ENCODE measurements at places on chromosomes 3 and 15. TPM values are rescaled to one million over a fixed set of nuclear protein-coding genes. Genes with fewer than 3 reads are reported as not detected.

GRCh38 chr3:17092583-17092933, 207.8 kb downstream of the PLCL2 start:
- no peak for DNase-seq

GRCh38 chr3:73513260-73513659, 111.5 kb downstream of the PDZRN3 start:
- DNase-seq, result no peak

GRCh38 chr3:9793161-9793781, 389 bp downstream of the ARPC4 start:
- peak; percentile 29 for DNase-seq

DNA sequence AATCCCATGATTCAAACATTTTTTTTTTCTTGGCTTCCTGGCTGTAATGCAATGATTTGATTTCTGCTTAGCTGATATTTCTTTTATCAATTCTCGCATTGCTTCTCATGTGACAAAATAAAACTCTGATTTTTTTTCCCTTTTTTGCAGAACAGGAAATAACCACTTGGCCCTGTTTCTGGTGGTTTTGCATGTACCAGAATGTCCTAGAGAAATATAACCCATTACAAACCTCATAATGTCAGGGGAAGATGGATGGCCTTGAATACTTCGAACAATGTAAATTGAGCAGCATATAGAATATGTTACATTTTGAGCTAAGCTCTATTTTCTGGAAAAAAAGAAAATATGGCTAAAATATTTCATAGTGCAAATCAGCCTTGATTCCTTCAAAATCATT, 275.6 kb downstream of the RAP2B start:
- no peak for DNase-seq

DNA sequence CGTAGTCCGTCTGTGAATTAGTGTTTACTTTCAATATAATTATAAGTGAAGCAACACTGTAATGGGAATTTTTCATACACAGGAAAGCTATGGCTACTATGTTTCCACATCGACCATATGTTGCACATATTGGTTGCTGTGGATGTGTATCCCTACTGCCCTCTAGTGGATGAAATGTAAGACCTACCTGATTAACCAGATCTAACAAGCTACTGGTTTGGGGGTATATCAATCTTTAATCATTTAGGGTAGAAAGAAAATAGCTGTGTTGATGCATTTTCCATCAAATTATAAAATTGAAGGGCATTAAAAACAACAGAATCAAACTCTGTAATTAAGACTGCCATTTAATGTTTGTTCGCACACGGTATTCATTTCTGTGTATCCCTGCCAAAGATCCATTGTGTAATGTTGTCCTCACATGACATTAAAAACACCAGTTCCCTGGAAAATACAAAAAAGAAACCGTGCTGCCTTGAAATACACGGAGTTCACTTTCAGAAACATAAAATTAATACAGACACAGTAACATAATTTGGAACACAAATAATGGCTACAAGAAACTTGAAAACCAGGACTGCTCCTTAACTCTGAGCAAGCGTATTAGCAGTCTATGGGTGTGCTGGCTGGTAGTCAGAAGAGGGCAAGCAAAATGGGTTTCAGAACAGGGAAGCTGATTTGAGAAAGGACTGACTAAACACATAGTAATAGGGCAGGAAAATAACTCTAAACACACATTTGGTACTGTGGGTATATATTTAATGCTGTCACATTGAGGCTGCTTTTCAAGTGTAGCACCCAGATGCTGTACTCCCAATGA, 125.1 kb downstream of the TIGIT start:
- peak; percentile 57 for DNase-seq

- peak; percentile 34 for DNase-seq
Observed at GRCh38 chr15:40435710-40436089, 5.1 kb upstream of the BAHD1 start.

DNA sequence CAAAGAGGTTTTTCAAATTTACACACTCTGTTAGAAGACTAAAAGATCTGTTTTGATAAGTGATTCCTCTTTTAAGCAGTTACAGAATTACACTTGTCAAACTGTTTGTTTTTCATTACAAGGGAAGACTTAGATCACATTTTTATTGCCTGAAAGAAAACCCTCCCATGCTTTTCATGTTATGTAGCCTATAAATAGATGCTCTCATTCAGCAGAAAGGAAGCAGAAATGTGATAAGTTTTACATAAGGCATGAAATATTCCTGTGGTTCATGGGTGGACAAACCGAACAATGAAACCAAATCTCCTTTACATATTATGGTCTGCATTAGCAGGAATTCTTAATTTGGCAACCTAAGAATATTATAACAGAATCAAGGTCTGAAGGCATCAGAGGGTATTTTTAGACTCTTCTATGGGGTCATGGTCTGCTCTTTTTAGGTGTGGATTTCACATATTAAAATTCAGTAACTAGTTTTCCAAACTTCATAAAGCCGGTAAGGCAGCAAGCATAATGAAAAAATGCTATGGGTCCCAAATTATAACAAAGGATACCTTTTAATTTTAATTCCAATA, 37.3 kb upstream of the FXR1 start:
- no peak for DNase-seq

DNA sequence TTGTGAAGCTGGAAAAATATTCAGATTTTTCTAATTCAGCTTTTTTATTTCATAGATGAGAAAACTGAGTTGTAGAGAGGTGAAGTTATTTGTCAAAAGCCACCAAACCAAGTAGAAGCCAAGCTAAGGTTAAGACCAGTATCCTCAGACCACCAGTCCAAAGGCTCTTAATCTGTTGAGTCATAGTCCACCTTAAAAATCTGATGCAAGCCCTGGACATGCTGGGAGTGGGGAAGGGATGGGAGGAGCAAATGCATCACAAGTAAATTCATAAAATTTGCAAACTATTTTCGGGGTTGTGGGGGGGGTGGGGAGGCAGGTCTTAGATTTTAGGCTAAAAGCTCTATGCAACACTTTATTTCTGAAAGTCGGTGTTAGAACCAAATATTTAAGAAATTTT, 307.7 kb upstream of the SEMA6D start:
- no peak for DNase-seq

GRCh38 chr3:48851407-48851806, 3.7 kb upstream of the PRKAR2A start:
- peak; percentile 92 for DNase-seq

DNA sequence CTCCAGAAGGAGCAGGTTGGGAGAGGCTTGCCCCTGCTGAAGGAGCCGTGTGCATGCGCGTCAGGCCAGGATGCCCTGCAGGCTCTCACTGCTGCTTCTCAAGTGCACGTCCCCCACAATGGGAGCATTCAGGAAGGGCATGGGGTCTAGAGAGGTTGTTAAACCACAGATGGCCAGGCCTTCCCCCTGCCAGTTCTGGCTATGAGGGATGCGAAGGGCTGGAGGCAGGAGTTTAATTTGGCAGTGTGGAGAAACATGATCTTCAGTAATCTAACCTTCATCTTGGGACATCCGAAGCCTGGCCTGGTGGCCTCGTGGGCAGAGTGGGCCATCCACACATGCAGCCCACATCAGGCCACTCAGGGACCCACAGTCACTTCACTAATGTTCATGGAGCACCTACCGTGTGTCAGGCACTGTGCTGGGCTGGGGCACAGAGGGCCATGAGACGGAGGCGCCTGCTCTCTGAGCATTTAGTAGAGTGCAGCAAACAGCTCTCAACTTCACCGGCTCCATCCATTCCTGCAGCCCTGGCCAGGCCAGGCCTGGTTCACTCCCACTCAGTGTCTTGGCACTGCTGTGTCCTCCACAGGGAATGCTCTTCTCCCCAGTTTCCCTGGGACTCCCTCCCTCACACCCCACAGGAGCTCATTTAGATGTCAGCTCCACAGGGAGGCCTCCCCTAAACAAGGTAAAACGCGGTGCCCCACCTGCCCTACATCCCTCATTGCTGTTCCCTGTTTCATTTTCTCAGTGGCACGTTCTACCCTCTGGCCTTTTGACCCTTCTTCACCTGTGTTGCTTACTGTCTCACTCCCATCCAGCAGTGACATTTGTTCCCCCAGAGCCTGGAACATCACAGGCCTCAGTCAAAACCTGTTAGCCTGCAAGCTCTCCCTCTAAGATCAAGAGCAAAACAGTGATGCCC, 4.0 kb downstream of the CFAP100 start:
- no peak for DNase-seq

GRCh38 chr3:140571836-140572235, 106.0 kb upstream of the TRIM42 start:
- no peak for DNase-seq

DNA sequence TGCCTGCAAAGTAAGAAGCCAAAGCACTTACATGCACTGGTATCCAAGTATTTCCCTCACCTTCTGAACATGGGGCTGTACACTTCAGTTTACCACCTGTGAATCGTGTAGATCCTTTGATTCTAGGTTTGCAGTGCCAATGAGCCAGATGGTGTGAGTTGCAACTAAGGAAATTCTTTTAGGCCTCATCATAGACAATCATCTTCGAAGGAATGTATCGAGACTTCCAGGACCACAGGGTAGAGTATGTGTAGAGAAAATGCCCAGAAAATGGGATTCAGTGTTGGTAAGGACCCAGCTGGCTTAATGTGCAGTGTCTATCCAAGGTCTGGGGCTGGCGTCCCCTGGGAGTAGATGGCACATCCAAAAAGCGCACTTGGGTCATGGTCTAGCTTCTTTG, 323.2 kb upstream of the TPM1 start:
- DNase-seq, result no peak

GRCh38 chr3:184129012-184129411, 6.1 kb upstream of the EIF2B5 start:
- DNase-seq, result no peak

DNA sequence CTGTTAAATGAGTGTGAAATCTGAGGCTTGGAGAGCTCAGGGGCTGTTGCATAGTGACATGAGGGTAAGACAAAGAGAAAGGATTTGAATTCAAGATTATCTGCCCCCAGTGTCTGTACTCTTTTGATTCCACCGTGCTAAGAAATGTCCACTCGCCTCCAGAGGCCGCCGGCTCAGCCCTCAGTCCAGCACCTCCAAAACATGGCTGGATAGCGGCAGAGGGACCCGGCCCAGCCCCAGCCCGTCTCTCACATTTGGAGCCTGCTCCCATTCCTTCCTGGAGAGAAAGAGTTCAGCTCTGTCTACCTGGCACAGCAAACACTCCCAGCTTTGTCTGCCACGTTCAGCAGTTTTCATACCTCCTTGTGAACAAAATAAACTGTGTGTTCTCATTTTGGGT, 84.8 kb upstream of the IQSEC1 start:
- no peak for DNase-seq

- DNase-seq, result no peak
Observed at GRCh38 chr15:81069356-81069755, 64.7 kb upstream of the CFAP161 start.

DNA sequence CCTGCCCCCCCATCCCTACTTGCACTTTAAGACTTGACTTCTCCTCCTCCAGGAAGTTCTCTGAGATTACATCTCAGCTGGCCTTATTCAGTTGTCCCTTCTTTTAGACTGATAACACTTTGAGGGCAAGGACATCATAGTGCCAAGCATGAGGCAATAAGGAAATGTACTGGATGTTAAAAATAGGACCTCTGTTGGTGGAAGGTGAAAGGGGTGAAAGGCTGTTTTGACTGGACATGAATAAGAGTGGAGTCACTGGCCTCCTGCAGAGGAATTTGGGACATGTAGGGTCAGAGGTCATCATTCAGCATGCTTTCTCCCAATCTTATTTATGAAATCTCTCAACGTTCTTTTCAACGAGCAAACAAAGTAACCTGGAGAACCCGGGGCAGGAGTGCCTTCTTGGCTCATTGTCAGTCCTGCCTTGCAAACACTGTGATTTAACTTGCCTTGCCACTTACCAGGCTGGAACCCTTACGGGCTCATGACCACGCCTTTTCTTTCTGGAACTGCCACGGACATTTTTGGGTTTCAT, 38.6 kb downstream of the TRIM71 start:
- no peak for DNase-seq

GRCh38 chr3:35291471-35292236, 347.7 kb upstream of the ARPP21 start:
- no peak for DNase-seq

DNA sequence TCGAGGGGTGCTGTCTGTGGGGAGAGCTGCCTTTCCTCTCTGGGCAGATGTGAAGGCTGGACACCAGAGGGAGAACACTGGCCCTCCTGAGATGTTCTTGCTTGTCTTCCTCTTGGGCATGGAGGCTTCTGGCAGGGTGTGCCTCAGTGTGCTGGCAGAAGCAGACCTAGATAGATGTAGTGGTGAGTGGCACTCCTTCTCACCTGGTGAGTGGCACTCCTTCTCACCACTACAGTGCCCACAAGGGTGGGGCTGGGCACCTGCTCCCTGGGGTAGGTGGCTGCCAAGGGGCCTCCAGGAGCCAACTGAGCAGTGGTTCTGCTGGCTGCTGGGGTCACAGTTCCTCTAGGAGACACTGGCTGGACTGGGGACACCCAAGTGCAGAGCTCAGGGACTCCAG, 18.7 kb downstream of the ACVR2B start:
- no peak for DNase-seq

GRCh38 chr3:98550833-98551232, 19.1 kb downstream of the GPR15 start:
- DNase-seq, result no peak

- no peak for DNase-seq
Observed at GRCh38 chr3:115670911-115671310, 47.6 kb downstream of the GAP43 start.

GRCh38 chr3:168678730-168679129, 583.0 kb upstream of the GOLIM4 start:
- no peak for DNase-seq

DNA sequence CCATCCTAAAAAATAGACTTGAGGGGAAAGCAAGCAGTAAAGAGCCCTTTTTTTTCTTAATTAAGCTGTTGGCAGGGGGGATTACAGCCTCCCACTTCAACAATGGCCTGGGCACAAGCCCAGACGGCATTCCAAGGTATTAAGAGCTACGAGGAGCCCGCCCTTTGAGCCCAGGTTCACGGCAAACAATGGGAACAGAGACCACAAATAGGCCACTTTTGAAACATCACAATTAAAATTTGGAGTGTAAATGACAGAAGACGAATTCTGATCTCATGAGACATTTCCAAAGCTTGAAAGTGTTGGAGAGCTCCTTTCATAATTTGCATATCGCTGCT, 8.9 kb downstream of the CHSY1 start:
- DNase-seq, result no peak

- DNase-seq, result no peak
Observed at GRCh38 chr3:111579495-111579894, 15.7 kb downstream of the ZBED2 start.

DNA sequence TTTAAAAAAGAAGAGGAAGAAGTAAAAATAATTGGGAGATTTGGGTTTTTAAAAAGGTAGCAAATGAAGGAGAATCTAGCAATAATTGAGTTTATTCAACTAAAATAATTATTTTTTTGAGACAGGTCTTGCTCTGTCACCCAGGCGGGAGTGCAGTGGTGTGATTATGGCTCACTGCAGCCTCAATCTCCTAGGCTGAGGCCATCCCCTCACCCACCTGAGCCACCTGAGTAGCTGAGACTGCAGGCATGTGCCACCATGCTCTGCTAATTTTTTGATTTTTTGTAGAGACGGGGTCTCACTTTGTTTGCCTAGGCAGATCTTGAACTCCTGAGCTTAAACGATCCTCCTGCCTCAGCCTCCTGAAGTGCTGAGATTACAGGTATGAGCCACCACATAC, 27.7 kb upstream of the ARF4 start:
- no peak for DNase-seq

PLIN1 gene
- total RNA-seq, result 2.2 TPM

INTS14 gene
- 25.0 TPM for total RNA-seq

CCDC50 gene
- total RNA-seq, result 81.6 TPM

COL6A5 gene
- total RNA-seq, result 3.6 TPM

DAPK2 gene
- 2.2 TPM for total RNA-seq

SATB1 gene
- 76.6 TPM for total RNA-seq

GOLGA8H gene
- total RNA-seq, result not detected

IFT57 gene
- 56.8 TPM for total RNA-seq

PTX3 gene
- 33.0 TPM for total RNA-seq

MESP1 gene
- 2.9 TPM for total RNA-seq

FES gene
- 30.8 TPM for total RNA-seq

TGM4 gene
- 3.1 TPM for total RNA-seq

CYP11A1 gene
- total RNA-seq, result 2.6 TPM
